ENCODE measurements at places on chromosomes 6 and 20. TPM values are rescaled to one million over a fixed set of nuclear protein-coding genes. Genes with fewer than 3 reads are reported as not detected.

- no peak for DNase-seq
Measured at GRCh38 chr6:29696147-29697125, 15.5 kb upstream of the ZFP57 start.

GRCh38 chr20:6599876-6600735 is 167.4 kb upstream of the BMP2 start:
- no peak for DNase-seq

DNA sequence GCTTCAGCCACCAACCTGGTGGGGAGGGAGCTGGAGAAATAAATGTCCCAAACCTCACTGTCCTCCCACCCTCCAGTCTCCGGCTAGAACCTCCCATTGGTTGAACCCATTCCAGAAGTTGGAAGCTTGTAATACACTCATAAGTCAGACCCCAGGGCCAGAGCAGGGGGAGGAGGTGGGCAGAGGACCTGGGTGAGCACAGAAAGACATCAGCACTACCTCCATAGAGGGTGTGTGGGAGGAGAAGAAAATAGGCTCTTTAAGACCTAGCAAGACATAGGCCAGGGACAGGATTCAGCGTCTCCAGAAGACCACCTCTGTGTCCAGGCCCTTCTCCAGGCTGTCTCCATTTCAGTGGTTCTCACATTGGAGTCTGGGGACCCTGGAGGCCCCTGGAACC is 73.3 kb upstream of the TOP1 start:
- DNase-seq, result no peak

DNA sequence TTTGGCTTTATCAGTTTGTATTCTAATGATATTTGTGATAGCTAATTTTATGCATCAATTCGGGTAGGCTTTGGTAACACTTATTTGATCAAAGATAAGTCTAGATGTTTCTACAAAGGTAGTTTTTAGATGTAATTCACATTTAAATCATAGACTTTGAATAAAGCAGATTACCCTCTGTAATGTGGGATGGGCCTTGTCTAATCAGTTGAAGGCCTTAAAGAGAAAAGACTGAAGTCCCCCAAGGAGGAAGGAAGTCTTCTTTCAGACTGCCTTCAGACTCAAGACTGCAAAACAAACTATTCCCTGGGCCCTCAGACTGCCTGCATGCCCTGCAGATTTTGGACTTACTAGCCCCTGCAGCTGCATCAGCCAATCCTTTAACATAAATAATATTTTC is 178.5 kb downstream of the TRDN start:
- DNase-seq, result no peak

DNA sequence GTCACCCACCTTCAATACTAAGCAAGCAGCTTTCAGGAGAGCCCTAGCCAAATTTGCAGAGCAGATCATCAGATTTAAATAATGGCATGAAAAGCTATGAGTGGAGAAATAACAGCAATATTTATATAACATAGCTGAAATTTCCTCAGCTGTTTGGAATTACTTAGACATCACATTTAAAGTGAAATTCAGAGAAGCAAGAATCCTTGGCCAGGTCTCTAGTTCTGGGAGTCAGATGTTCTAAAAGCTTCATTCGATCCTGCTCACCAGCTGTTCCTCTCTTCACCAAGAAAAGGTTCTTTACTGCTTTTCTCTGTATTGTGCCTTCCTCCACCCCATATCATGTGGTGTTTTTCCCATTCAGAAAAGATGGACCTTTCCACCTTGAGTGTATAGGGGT is 152.3 kb upstream of the JAG1 start:
- no peak for DNase-seq

DNA sequence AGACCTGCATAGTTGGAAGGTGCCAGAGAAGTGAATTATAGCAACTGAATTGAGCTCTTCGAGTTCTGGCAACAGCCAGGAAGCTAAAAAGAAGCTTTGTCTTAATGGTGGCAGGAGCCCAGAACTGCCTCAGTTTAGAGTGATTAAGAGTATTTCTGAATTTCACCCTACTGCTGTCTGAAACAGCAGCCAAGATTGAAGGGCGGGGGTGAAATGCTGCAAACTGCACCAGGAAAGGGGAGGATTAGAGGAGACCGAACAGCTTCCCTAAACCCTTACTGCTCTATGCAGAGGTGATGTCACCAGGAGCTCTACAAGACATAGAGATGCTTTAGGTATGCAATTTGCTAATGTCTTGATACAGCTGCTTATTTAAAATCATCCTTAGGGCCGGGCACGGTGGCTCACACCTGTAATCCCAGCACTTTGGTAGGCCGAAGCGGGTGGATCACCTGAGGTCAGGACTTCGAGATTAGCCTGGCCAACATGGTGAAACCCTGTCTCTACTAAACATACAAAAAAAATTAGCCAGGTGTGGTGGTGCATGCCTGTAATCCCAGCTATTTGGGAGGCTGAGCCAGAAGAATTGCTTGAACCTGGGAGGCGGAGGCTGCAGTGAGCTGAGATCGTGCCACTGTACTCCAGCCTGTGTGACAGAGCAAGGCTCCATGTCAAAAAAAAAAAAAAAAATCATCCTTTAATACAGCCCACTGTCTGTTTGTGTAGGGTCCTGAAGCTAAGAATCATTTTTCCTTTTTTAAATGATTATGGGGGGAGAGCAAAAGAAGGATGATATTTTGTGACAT is 91.7 kb upstream of the IYD start:
- DNase-seq, result no peak

DNA sequence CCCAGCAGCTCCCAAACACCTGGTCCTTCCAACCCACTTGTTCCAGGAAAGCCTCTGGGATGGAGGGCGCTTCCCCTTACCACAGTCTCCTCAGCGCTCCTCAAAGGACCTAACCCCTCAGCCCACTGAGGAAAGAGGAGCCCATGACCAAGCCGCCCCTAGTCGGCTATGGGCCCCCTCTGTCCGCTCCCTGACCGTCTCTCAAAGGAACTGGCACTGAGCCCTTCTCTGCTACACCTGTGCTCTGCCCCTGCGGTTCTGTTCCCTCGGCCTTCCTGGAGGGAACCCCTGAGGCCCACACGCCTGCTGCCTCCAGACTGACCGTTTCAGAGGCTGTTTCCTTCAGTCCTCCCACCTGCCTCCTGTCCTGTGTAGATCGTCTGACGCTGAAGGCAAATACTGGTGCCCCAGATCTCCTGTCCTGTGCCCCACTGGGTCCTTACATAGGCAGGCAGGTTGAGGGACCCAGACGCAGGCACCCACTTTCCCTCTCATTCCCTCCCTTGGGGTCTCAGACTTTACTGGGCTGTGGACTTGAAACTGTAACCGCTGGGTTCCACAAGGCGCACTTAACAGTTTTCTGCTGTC is 1.9 kb upstream of the SLC4A11 start:
- no peak for DNase-seq

DNA sequence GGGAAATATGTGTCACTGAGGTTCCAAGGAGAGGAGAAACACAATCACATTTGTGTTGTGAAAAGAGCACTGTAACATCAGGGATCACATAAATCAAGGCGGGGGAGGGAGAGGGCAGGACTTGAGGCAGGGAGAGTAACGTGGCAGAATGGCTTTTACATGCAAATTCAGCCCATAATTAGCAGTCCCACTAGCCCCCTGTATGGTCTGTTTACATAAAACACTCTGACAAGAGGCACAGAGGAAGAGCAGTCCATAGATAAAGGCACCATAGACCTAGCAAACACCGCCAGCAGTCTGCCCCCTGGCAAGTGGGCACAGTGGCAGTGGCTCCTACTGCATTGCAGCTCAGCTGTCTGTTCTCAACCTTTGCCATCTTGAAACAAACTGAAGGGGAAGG is 82.7 kb downstream of the LYRM2 start:
- DNase-seq, result no peak

Gene WFDC2
- not detected for total RNA-seq

Gene CPXM1
- 9.8 TPM for total RNA-seq

Gene ANKRD66
- not detected for total RNA-seq

Gene SAMD5
- not detected for total RNA-seq

Gene TRIM10
- not detected for total RNA-seq

Gene GNMT
- total RNA-seq, result 2.3 TPM

Gene CTCFL
- not detected for total RNA-seq

Gene PTK7
- total RNA-seq, result 0.82 TPM
